ENCODE measurements at places on chromosomes 1 and 21.

DNA sequence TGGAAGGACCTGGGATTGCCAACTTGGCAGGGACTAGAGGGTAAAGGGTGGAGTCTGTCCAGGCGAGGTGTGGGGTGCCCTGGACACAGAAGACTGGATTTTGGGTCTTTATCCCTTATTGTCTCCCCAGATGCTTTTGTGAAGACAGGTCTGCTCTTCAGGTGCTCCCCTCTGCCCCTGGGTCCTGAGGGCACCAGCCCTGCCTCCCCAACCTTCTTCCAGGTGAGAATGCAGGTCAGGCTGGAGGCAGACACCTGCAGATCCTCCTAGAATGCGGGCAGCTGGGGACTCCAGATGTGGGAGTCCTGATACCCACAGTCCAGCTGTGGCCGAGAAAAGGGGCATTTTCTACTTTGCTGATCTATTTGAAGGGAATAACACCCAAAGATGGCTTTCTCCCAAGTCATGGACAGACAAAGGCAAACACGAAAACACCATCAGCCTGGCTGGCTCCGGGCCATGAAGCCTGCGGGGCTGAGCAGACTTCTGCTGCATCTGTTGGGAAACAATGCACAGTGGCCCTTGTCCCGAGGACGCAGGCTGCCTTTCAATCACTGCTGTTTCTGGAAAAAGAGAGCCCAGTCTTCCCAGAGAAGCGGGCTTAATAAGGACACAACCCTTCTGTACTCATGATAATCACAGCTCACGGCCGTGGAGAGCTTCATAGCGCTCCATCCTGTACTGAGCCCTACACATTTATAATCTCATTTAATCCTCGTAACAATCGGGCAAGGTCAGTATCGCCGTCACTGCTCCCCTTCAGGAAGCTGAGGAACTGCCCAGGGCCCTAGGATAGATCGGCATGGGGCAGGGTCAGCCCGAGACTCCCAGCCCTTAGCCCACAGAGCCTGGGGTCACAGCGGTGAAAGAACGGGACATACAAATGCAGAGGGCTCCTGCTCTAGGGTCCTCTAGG, 62.0 kb upstream of the ABCG1 start:
- no peak for DNase-seq

DNA sequence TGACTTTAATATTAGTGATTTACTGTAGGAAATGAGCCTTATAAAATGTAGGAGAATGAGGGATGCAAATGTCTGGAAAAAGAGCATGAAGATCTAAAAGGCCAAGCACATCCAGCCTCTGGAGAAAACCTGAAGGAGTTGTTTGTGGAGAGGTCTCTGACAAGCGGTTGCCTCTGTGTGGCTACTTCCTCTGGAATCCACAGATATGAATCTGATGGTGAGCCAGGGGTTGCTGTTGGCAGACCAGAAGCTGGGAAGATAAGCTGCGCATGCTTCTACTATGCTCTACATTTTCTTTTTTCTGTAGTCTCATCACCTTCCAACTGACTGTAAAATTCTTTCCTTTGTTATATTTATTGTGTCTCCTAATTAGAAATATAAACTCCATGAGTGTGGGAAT, 248.6 kb downstream of the OLFM3 start:
- no peak for DNase-seq

- no peak for DNase-seq
Measured at GRCh38 chr1:204075139-204075521, 2.2 kb downstream of the SOX13 start.

DNA sequence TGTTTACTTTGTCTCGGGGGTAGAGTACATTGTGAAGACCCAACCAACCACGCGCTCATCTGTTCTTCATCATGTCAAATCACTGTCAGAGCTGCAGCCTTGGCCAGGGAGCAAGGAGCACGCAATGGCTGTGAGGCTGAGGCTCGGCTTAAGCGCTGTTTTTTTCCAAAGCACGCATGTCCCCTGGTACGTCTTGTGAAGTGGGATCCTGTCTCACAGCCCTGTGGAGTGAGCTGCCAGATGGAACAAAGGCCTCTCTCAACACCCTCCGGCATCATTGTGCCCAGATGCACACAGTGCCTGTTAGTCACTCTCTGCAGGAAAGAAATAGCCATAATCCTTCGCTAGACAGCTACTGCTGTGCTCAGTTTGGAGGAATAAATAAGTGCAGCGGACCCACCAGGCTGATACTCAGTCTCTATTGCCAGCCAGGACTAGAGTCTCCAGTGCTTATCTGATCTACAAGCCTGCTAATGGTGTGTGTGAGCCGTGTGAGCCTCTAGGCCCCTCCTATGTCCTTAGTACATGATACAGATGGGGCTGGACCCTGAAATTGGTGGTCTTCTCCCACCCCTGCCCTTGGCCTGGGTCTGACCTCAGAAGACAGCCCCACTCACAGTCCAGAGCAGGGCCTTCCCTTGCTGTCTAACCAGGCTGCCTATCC, 91.3 kb upstream of the COA6 start:
- DNase-seq = no peak

Measured in stimulated activated CD8-positive, alpha-beta memory T cell treated with anti-CD3 and anti-CD28 coated beads, Interleukin-4, amount 100 ng/mL, for 1 hour (primary cell).